H1 (cell line): ENCODE measurements at places on chromosomes 6 and 20.

DNA sequence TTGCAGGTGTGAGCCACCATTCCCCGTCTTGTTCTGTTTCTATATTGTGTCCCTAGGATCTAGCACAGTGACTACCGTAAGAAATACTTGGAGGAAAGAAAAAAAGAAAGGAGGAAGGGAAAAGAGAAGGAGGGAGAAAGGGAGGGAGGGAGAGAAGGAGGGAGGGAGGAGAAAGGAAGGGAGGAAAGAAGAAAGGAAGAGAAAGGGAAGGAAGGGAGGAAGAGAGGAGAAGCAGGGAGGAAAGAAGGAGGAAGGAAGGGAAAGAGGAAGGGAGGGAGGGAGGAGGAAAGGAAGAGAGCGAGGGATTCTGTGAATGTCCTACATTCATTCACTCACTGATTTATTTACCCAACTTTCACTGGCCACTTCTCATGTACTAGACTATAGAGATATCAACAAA, 178.4 kb downstream of the MAFB start:
- no peak for DNase-seq

- DNase-seq: no peak
Observed at GRCh38 chr6:5163247-5163646, 78.1 kb downstream of the PPP1R3G start.

DNA sequence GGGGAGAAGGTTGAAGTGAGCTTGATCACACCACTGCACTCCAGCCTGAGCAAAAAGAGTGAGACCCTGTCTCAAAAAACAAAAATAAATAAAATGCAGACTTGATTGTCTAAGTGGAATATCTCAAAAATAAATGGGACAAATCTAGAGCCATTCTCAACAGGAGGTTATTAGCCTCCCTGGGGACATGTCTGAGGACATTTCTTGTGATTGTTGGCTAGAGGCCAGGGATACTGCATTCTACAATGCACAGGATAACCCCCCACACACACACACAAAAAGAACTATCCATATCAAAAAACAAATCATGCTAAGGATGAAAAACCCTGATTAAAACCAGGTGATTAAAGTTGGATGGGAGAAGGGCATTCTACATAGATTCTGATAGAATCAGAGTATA, 37.5 kb downstream of the FAM217A start:
- DNase-seq: no peak

GRCh38 chr6:169427856-169428255, 174.2 kb upstream of the THBS2 start:
- no peak for DNase-seq

GRCh38 chr6:6556738-6557503, 31.6 kb upstream of the LY86 start:
- peak; percentile 77 for DNase-seq

DNA sequence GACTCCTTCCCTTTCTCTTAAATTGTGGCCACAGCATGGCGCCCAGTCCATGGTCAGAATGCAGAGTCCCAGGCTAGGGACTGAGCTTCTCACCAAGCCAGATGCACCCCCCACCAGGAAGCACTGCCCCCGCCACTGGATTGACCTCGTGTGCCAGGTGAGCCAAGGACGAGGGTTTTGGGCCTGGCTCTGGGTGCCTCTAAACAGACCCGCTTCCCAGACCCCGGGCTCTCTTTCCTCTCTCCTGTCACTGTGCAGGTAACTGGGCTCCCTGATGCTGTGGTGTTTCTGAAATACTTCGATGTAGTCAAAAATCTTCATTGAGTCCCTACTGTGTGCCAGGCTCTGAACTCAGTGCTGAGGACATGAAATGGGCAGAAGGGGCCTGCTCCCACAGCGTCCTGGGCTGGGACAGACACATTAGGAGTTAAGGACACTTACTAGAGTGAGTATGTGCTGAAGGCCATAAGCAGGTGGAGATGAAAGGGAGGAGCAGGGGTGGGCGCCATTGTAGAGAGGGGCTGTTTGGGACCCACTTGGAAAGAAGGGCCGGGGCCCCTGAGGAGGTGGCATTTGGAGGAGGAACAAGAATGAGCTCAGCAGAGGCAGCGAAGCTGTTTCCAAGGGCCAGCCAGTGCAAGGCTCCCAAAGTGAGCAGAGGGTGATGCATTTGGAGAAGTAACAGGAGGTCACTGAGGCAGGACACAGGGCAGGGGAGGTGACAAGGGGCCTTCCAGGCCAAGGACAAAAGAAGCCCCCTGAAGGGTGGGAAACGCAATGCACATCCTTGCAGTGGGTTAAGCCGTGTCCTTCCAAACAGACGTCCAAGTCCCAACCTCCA, 217.1 kb downstream of the ANKRD60 start:
- DNase-seq: no peak

- no peak for DNase-seq
Observed at GRCh38 chr6:136604328-136604825, 54.2 kb upstream of the MAP7 start.

- DNase-seq: no peak
Observed at GRCh38 chr20:25046181-25046641, 11.7 kb downstream of the ACSS1 start.
